Activated CD8-positive, alpha-beta memory T cell treated with anti-CD3 and anti-CD28 coated beads for 4 hours (primary cell): ENCODE measurements at places on chromosomes 1 and 21.

- DNase-seq: no peak
Observed at GRCh38 chr1:197618061-197618460, 157.2 kb downstream of the DENND1B start.

DNA sequence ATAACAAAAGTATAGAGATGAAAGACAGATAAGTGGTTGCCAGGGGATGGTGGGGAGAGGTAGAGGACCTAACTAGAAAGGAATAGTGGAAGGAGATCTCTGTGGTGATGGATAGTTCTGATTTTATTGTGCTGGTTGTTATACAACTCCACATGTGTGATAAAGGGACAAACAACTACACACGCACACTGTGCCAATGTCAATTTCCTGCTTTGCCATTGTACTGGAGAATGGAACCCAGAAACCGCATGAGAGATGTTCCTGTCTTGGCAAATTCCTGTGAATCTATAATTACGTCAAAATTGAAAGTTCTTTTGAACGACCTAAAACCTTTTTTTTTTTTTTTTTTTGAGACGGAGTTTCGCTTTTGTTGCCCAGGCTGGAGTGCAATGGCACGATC, 11.0 kb downstream of the TNFRSF9 start:
- no peak for DNase-seq

GRCh38 chr1:9714257-9714718, 62.8 kb downstream of the PIK3CD start:
- DNase-seq: no peak

DNA sequence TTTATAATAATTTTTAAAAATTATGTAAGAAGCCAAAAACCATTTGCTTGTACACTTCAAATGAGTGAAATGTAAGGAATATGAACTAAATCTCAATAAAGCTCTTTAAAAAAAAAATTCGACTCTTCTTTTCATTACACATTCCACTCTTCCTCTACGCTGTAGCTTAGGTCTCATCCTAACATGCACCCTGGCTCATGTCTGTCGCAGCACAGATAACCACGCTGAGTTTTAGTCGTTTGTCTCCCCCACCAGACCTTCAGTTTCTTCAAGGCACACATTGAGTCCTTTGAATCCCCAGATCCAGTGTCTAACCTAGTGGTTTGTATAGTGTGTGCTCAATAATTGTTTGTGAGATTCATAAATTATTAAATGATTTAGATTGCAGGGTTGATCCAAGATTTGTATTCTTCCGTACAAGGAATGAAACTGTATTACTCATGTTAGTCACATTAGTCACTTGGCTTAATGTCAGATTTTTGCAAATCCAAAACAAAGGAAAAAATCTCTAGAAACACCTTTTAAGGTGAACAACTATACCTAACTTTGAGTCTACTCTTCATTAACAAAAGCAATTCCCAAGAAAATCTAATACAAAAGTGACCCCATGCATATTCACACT, 57.3 kb downstream of the SLC25A24 start:
- no peak for DNase-seq

GRCh38 chr21:36773117-36773516, 74.2 kb downstream of the SIM2 start:
- no peak for DNase-seq

GRCh38 chr1:67821263-67821662, 12.0 kb downstream of the GNG12 start:
- DNase-seq: no peak

DNA sequence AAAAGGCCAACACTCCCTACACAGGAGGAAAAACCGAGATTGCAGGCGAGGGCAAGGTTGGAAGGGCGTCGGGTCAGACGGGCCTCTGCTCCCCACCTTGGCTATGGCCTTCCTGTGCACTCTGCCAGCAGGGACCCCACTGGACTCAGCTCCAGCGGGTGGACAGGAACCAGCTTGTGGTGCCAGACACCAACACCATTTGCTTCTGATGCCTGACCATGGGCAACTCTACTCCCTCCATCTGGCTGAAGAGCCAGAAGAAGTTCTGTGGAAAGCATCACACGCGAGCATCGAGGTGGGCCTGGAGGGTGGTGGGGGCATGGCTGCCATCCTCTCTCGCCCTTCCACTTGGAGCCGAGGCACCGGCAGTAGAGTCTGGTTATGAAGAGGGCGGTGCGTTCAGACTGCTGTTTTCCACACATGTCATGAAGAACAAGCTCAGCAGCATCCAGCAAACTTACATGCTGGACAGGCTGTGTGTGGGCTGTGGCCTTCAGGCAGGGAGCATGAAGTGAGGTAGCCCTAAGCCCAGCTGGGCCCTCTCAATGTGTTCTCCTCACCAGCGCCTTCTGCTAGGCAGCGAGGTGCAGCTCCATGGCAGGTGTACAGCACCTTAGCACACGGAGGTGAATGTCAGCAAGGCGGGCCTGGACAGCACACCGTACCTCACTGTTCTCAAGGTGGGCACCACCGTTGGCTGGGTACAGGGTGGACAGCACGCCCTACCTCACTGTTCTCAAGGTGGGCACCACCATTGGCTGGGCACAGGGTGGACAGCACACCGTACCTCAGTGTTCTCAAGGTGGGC, 15.6 kb upstream of the ZNF669 start:
- no peak for DNase-seq

DNA sequence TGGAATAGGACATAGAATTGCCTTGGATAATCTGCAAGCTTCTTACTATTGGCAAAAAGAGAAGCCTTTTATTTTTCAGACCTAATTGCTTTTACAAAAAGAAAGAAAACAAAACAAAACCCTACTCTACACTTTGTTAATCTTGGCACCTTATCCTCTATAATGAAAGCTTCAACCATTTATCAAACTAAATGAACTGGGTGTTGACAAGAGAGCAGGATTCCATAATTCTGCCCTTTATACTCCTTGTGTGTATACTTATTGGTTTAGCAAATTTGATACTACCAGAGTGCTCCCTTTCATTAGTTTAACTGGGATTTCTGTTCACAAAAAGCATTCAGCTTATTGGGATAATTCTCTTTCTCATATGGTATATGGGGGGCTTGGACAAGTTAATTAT, 3.0 kb upstream of the TMCC2 start:
- no peak for DNase-seq
